Right lung (tissue), 10 donors: ENCODE measurements at places on chromosomes 4 and X. TPM values are rescaled to one million over a fixed set of nuclear protein-coding genes. Genes with fewer than 3 reads are reported as not detected.

GRCh38 chrX:129736491-129736890 lies 2.3 kb upstream of the XPNPEP2 start:
- DNase-seq, result no peak

MAGEB2 gene
- polyA plus RNA-seq, result not detected

DNA sequence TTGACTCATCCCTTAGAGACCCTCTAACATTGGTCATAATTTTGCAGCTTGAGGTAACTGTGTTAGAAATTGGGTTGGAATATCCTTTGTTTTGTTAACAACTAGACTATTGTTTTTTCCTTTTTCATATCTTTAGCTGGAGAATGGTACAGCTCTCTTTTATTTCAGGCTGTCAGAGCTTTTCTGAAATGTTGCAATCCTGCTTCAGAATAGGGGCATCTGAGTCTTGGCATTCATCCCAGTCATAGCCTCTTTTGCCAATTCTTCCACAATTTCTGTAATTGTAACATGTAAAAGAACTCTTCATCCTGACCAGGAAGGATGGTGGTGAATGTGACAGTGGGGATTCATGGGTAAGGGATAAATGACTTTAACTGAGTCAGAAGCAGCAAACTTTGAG lies 128.7 kb downstream of the FHIP1A start:
- peak; percentile 48 for DNase-seq

MEPE gene
- polyA plus RNA-seq, result 0.15 TPM

GRCh38 chrX:65522739-65523372 lies 11.7 kb downstream of the LAS1L start:
- DNase-seq, result no peak

- no peak for DNase-seq
Observed at GRCh38 chr4:125789023-125789422, 474.3 kb downstream of the FAT4 start.

DNA sequence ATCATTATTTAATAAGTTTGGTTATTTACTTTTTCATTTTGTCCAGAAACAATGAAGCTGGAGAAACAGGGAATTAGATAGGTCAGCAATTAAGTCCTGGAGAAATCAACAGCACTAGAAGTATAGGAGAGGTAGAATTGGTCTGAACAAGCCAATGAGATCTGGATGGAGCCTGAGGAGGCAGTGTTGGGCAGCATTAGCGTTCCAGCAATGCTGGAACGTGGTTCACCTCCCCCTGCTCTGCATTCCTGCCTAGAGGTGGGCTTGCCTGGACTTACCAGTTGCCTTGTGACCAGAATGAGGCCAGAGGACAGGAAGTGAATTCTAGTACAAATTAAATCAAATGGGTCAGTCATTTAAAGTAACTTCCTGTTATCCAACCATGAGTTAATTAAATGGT lies 4.6 kb downstream of the RASSF6 start:
- no peak for DNase-seq

CYSLTR1 gene
- polyA plus RNA-seq, result 2.1 TPM

QRFPR gene
- polyA plus RNA-seq, result 1.7 TPM

- no peak for DNase-seq
Observed at GRCh38 chr4:116150152-116150551, 935.2 kb downstream of the TRAM1L1 start.

- no peak for DNase-seq
Observed at GRCh38 chrX:133794126-133794525, 191.3 kb downstream of the GPC3 start.

GRCh38 chrX:43556207-43556606 lies 99.9 kb upstream of the MAOA start:
- no peak for DNase-seq

GRCh38 chrX:29397506-29397905 lies 810.3 kb downstream of the IL1RAPL1 start:
- DNase-seq, result no peak

- peak; percentile 51 for DNase-seq
Observed at GRCh38 chr4:184439856-184440594, 34.3 kb downstream of the IRF2 start.

FAM241A gene
- polyA plus RNA-seq, result 3.2 TPM

GRCh38 chrX:318739-319578 lies at the start of gene GTPBP6:
Gene GTPBP6, minus strand, starts transcription at chrX:318796. Its CDS starts 9 bp downstream, at chrX:318787.
- peak; percentile 100 for DNase-seq

DNA sequence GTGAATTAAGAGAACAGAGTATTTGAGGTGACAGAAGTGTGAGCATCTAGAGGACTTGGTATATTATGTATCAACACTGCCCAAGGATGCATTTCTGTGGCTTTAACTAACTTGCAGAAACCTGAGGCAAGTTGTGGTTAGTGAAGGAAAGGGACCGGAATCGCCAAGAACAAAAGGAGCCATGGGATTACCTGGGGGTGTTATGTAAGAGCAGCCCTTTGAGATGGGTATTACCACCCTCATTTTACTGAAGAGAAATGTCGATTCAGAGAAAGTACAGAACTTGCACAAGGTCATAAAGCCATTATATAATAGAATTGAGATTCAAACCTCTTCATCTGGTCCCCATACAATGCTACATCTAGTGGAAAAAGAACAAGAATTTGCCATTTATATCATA lies 14.3 kb downstream of the TENM3 start:
- DNase-seq, result no peak

- DNase-seq, result peak; percentile 73
Observed at GRCh38 chrX:40543661-40544328, 37.0 kb upstream of the ATP6AP2 start.

DNA sequence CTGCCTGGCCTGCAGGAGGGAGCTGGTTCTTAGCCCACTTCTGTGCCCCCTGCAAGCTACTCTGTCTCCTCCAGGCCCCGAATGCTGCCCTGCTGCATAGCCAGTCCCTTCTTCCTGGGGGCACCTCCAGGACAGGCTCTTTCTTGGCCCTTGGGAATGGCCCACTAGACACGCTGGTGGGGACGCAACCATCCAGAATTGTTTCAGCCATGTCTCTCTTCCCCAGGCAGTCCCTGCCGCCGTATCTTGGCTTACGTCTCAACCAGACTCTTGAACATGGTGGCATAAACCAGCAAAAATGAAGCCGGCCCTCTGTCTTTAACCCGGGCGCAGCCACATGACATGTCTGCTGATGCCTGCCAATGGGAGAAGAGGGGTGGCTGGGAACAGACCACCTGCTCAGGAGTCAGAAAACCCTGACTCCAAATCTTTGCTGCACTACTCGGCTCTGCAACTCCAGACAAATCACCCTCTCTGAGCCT lies 9.0 kb downstream of the LRPAP1 start:
- DNase-seq, result no peak

GRCh38 chr4:39036172-39036571 lies 4.0 kb upstream of the TMEM156 start:
- no peak for DNase-seq

- DNase-seq, result no peak
Observed at GRCh38 chrX:114365065-114365834, 218.6 kb upstream of the HTR2C start.
